ENCODE measurements at places on chromosomes 13 and 19.

DNA sequence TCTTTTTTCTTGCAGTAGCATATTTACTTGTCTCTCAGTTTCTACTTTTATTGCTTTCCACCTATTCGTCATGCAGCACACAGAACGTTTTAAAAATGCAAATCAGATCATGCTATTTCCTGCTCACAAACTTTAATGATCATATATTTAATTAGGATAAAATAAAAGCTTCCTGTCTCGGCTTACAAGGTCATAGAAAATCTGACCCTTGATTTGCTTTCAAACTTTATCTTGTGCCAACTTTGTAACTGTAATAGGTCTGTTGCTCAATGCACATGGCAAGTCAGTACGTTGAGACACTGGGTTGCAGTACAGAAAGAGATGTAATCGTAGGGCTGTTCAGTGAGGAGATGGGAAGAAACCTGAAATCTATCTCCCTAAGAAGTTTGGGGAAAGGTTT lies 95.6 kb upstream of the CSNK1A1L start:
- no peak for DNase-seq

GRCh38 chr19:13764101-13764807 lies at the start of gene MRI1:
TSS of gene MRI1 (plus strand) at chr19:13764522. CDS start at chr19:13764589, 67 bp downstream.
- peak; percentile 49 for DNase-seq

- DNase-seq = no peak
These were observed 23.4 kb downstream of the MBD3L2B start for GRCh38 chr19:6997679-6998445.

- peak; percentile 77 for DNase-seq
These were observed 130.2 kb downstream of the DNAJC15 start for GRCh38 chr13:43153436-43154090.

DNA sequence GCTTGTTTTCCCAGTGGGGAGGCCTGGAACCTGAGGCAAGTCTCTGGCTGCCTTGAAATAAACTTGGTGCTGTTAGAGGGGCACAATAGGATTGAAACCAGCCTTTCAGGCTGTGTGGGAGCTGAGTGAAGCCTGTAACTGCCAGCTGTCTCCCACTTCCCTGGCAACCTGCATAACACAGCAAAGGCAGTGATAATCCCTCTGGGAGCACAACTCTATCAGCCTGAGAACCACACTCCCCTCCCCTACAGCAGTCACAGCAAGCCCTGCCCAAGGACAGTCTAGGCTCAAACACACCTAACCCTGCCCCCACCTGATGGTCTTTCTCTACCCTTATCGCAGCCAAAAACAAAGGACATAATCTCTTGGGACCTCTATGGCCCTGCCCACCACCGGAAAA lies 683.8 kb upstream of the ATXN8OS start:
- no peak for DNase-seq

All from fibroblast of skin of back (primary cell).